ENCODE measurements at places on chromosomes 3 and 15.

DNA sequence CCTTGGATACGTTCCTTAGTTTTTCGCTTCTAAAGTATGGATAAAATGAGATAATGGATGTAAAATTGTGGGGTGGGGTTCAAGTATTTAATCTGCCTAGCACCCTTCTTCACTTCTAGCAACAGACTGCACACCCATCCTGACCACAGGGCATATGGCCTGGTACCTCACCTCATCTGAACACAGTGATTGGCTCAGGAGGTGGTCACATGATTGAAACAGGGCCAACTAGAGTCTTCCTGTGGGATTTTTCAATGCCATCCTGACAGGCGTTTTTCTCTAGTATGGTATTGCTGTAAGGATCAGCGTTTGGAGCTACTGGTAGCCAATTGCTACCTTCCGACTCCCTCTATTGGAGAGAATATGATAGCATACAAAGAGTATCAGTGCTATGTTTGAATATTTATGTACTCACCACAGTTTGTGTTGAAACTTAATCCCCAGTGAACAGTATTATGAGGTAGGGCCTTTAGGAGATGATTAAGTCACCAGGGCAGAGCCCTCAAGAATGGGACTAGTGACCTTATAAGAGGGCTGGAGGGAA lies 172.2 kb downstream of the PPM1L start:
- H3K4me3 ChIP-seq: no peak overlapping the region
- H3K27ac ChIP-seq: no peak overlapping the region
- H3K4me1 ChIP-seq: no peaks in the 10 kb centered on the region
- no peaks in the 10 kb centered on the region for H3K36me3 ChIP-seq

GRCh38 chr3:64095802-64096201 lies 72.5 kb upstream of the PSMD6 start:
- H3K27ac ChIP-seq: no peak overlapping the region
- H3K36me3 ChIP-seq: no peaks in the 10 kb centered on the region
- H3K27me3 ChIP-seq: no peaks in the 10 kb centered on the region

- H3K27me3 ChIP-seq: no peaks in the 10 kb centered on the region
- peak; percentile 71 for DNase-seq
- no peak overlapping the region for H3K27ac ChIP-seq
- H3K36me3 ChIP-seq: no peaks in the 10 kb centered on the region
Measured at GRCh38 chr3:109023656-109024254, 70.1 kb upstream of the GUCA1C start.

GRCh38 chr3:18703798-18704197 lies 278.7 kb upstream of the SATB1 start:
- no peak for DNase-seq
- no peaks in the 10 kb centered on the region for H3K4me1 ChIP-seq
- H3K27me3 ChIP-seq: no peaks in the 10 kb centered on the region
- H3K36me3 ChIP-seq: no peaks in the 10 kb centered on the region
- no peak overlapping the region for H3K27ac ChIP-seq

DNA sequence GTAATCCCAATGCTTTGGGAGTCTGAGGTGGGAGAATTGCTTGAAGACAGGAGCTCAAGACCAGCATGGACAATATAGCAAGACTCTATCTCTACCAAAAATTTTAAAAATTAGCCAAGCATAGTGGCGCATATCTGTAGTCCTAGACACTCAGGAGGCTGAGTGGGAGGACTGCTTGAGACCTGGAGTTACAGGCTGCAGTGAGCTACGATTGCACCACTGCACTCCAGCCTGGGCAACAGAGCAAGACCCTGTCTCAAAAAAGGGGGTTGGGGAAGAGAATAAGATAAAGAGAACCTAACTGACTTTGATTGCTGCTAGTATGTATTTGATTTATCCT lies 755 bp downstream of the CD200R1 start:
- H3K36me3 ChIP-seq: no peaks in the 10 kb centered on the region
- H3K4me1 ChIP-seq: peaks cover 19% of the 10 kb centered on the region
- H3K27ac ChIP-seq: peak overlapping the region; percentile 75
- H3K4me3 ChIP-seq: peak overlapping the region; percentile 63
- H3K27me3 ChIP-seq: no peaks in the 10 kb centered on the region
- DNase-seq: no peak

DNA sequence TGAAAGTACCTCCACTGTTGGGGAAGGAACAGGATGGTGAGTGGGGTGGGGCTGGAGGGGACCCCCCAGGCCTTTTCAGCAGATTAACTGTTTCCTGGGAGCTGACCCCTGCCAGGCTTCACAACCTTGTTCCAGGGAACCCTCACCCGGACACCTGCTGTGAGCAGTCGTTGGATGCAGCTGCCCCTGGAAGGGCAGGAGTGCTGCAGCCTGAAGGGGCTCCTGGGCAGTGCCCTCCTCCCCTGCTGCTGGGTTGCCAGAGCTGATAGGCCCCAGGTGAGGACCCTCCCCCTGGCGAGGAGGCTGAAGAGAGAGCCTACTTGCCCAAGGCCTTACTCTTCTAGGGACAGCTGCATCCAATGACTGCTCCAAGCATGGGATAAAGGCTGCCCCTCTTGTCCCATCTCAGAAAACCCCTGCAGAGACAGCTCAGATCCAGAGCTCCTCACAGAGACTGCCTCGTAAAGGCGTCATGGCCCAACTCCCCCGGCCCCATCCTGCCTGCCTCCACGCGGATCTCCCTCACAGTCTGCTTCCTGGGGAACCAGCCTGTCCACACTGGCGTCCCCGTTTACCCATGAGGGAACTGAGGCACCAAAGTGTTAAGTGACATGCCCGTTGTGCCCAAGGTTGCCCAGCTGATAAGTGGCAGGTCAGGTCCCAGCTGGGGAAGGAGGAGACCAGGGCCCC lies 193.4 kb upstream of the LINGO1 start:
- H3K36me3 ChIP-seq: no peaks in the 10 kb centered on the region
- no peaks in the 10 kb centered on the region for H3K4me1 ChIP-seq
- no peak overlapping the region for H3K4me3 ChIP-seq
- peaks cover 6% of the 10 kb centered on the region for H3K27me3 ChIP-seq

DNA sequence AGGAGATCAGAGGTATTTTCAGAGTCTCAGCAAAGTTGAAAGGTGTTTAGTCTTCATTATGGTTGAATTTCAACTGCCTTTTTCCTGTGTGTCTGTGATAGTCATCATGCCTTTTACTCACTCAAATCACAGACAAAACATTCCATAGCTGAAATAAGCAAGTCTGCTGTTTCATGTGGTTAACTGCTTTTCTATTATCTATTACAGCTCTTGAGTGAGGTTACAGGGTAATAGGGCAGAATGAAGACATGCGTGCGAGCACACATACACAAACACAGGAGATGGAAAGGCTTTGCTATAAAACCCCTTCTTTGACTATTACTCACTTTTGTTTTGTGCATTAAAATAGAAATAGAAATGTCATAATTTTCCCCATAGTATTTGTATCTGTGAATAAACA lies 192.6 kb upstream of the RARB start:
- H3K27me3 ChIP-seq: no peaks in the 10 kb centered on the region
- H3K4me3 ChIP-seq: no peak overlapping the region

GRCh38 chr15:98232761-98233160 lies 272.3 kb downstream of the ARRDC4 start:
- no peaks in the 10 kb centered on the region for H3K4me1 ChIP-seq
- no peaks in the 10 kb centered on the region for H3K36me3 ChIP-seq
- no peak overlapping the region for H3K27ac ChIP-seq
- DNase-seq: no peak

GRCh38 chr3:81965696-81966095 lies 204.3 kb upstream of the GBE1 start:
- no peak for DNase-seq
- no peaks in the 10 kb centered on the region for H3K36me3 ChIP-seq
- H3K4me1 ChIP-seq: no peaks in the 10 kb centered on the region
- H3K27me3 ChIP-seq: no peaks in the 10 kb centered on the region
- H3K4me3 ChIP-seq: no peak overlapping the region

- no peaks in the 10 kb centered on the region for H3K27me3 ChIP-seq
- no peaks in the 10 kb centered on the region for H3K36me3 ChIP-seq
- no peak overlapping the region for H3K4me3 ChIP-seq
- H3K27ac ChIP-seq: no peak overlapping the region
- no peak for DNase-seq
- no peaks in the 10 kb centered on the region for H3K4me1 ChIP-seq
Measured at GRCh38 chr3:108909799-108910198, 43.9 kb downstream of the GUCA1C start.

- H3K4me1 ChIP-seq: no peaks in the 10 kb centered on the region
- no peak overlapping the region for H3K4me3 ChIP-seq
- no peak overlapping the region for H3K27ac ChIP-seq
- no peaks in the 10 kb centered on the region for H3K36me3 ChIP-seq
- DNase-seq: no peak
Measured at GRCh38 chr3:37492977-37493471, 318.6 kb upstream of the LRRFIP2 start.

DNA sequence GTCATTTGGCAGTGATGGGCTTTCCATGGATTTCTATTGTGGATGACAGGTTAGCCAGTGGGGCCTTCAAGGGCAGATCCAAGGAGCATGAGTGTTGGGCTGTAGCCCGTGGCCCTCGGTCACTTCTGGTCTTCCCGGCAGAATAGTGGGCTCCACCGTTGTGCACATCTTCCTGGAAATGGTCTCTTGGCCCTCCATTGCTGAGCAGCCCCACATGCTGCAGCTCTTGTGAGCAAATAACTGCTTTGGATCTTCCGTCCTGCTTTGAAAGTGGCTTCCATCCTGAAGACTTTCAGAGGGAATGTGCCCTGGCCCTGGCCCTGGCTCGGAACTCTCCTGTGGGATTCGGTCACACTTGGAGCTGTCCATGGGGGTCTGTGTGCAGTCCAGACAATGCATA lies 102.8 kb downstream of the SNRPN start:
- no peak overlapping the region for H3K4me3 ChIP-seq
- no peaks in the 10 kb centered on the region for H3K4me1 ChIP-seq
- no peak overlapping the region for H3K27ac ChIP-seq
- no peaks in the 10 kb centered on the region for H3K36me3 ChIP-seq
- no peaks in the 10 kb centered on the region for H3K27me3 ChIP-seq

DNA sequence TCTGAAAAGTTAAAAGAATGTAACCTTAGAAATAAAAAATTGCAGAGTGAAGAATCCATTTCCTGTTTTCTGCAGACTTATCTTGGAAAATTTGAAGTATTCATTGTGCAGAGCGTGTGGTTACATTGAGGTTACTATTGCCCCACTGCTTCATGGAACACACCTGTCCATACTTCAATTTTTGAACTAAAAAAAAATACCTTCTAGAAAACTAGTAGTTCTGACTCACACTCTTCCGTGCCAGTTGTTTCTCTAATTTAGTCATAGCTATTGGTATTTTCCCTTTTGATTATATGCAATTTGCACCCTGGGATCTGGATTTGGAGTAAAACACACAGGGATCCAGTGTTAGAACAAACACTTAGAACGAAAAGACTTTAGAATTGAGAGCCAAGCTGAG lies 111.8 kb upstream of the LYSMD4 start:
- H3K36me3 ChIP-seq: no peaks in the 10 kb centered on the region
- no peak for DNase-seq
- H3K4me1 ChIP-seq: no peaks in the 10 kb centered on the region
- H3K27me3 ChIP-seq: no peaks in the 10 kb centered on the region

DNA sequence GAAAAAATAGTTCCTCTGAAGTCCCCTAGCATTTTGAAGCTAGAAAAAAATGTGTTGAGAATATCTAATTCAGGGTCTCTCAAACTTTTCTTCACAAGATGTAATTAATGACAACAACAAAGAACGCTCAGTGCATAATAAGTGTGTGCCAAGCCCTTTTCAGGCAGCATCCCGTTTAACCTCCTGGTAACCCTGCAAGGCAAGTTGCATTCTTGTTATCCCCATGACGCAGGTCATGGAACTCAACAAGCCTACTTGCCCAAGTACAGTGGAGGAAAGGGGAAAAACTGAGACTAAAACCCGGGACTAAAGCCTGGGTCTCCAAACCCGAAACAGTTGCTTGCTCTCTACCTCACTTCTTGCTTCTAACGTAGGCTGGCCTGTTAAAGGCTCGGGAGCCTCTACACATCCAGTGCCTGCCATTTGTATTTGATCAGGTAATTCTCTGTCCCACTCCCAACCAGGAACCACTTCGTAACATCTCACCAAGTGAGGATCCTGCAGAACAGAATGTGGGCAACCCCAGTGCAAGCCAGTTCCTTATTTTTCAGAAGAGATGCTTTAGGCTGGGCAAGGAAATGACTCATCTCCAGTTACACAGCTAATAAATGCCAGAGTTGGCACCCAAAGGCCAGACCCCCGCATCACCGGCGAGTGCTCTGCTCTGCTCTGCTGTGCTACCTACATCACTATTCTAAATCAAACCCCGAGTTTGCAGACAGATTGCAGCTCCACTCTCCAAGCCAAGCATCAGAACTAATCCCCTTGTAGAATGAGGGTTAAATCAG lies 28.3 kb downstream of the LMCD1 start:
- no peaks in the 10 kb centered on the region for H3K36me3 ChIP-seq
- DNase-seq: no peak
- H3K27ac ChIP-seq: no peak overlapping the region
- H3K4me3 ChIP-seq: no peak overlapping the region
- H3K4me1 ChIP-seq: no peaks in the 10 kb centered on the region

DNA sequence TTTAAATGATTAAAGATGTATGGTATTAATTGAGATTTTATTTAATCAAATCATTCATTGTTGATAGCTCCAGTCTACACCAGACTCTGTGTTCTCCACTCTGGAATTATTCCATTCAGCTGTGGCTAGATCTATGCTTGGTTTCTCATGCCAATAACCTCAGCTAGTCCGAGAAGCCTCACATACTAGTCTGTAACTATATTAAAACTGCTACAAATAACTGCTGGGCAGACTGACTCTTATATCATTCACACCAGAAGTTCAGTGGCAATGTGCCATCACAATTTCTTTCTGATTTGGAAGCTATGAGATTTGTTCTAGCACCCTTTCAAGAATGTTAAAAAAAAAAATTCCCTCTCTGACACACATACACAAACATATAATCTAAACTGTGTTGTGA lies 947.3 kb downstream of the ROBO1 start:
- H3K4me3 ChIP-seq: no peak overlapping the region
- no peaks in the 10 kb centered on the region for H3K36me3 ChIP-seq
- H3K27ac ChIP-seq: no peak overlapping the region
- no peak for DNase-seq
- H3K4me1 ChIP-seq: no peaks in the 10 kb centered on the region
- H3K27me3 ChIP-seq: no peaks in the 10 kb centered on the region

DNA sequence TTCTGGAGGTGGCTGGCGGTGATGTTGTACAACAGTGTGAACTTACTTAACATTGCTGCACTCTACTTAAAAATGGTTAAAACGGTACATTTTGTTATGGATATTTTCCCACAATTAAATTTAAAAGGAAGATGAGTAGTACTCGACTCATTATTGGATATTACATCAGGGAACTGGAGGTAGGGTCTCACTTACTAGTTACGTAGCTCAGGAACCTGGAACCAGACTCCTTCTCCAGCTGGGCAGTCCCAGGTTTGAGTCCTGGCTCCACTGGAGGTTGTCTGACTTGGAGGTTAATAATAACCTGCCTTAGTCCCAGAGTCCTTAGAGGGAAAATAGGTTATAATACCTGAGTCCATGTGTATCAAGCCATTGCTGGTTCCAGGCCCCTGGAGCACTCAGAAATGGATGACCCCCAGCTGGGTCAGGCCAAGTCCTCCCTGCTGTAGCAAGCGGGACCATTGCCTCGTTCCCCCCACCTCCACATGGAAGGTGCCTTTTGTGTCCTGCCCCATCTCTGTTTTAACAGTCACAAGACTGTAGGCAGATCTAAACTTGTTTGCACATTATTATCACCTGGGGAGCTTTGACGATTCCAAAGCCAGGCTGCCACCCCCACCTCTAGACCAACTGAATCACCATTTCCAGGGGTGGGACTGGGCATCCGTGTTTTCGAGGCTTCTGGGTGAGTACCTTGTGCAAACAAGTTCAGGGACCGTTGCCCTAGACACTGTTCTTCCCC lies 126.6 kb downstream of the IGF1R start:
- DNase-seq: no peak
- no peak overlapping the region for H3K27ac ChIP-seq
- H3K27me3 ChIP-seq: no peaks in the 10 kb centered on the region
- no peaks in the 10 kb centered on the region for H3K36me3 ChIP-seq
- H3K4me1 ChIP-seq: peaks cover 12% of the 10 kb centered on the region
- no peak overlapping the region for H3K4me3 ChIP-seq

Data from MM.1S (cell line).